ENCODE measurements at places on chromosomes 1 and 21.

- DNase-seq, result no peak
These were observed 115.2 kb upstream of the TSPAN2 start for GRCh38 chr1:115204513-115204912.

GRCh38 chr1:115648717-115649691 is 7.2 kb downstream of the VANGL1 start:
- no peak for DNase-seq

DNA sequence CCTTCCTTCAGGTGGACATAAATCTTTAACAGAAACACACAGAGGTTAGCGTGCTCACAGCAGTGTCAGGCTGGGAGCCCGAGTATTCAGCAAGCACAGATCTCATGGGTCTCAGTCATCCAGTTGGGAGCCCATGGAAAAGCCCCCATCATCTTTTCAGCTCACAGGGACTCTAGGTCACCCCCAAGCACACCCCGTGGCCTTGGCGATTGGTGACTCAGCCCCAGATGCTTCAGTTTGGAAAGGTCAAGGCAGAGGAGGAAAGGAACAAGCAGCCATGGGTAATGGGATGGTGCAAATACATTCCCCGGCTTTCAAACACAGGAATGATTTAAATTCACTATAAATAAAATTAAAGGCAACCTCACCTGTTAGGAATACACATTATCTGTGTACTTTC is 88.9 kb downstream of the PGBD5 start:
- DNase-seq, result no peak

- no peak for DNase-seq
These were observed 75.3 kb downstream of the CD247 start for GRCh38 chr1:167442854-167443565.

DNA sequence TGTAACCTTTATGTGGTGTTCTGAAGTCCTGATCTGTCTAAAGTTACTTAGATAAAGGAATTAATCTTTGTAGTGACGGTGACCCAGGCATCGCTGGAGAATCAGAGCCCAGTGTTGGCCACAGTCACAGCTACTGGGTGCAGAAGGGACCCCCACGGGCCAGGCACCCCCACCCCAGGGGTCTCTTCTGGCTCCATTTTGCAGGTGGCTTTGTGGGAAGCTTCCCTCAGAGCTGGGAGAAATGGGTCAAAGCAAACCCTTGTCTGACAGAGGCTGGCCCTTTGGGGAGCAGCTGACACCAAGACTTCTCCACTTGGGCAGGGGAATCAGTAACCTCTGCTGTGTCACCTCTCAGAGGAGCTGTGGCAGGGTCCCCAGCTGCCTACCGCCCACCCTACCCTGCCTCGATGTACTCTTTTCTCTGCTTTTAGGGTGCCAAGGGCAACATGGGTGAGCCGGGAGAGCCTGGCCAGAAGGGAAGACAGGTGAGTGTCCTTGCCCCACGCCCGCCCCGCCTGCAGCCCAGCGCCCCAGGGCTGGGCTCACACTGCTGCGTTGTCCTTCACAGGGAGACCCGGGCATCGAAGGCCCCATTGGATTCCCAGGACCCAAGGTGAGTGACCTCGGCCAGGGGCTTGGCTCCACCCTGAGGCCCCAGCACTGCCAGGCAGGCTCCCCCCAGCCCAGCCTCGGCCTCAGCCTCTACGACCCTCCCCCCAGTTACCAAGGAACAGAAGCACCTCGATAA is 17.7 kb downstream of the COL6A2 start:
- DNase-seq, result no peak

GRCh38 chr1:77831976-77832711 is 52.7 kb downstream of the MIGA1 start:
- no peak for DNase-seq

Data from effector memory CD4-positive, alpha-beta T cell (primary cell).